ENCODE measurements at places on chromosomes 13 and 19.

GRCh38 chr13:52446265-52446664, 4.2 kb downstream of the VPS36 start:
- no peak for DNase-seq

DNA sequence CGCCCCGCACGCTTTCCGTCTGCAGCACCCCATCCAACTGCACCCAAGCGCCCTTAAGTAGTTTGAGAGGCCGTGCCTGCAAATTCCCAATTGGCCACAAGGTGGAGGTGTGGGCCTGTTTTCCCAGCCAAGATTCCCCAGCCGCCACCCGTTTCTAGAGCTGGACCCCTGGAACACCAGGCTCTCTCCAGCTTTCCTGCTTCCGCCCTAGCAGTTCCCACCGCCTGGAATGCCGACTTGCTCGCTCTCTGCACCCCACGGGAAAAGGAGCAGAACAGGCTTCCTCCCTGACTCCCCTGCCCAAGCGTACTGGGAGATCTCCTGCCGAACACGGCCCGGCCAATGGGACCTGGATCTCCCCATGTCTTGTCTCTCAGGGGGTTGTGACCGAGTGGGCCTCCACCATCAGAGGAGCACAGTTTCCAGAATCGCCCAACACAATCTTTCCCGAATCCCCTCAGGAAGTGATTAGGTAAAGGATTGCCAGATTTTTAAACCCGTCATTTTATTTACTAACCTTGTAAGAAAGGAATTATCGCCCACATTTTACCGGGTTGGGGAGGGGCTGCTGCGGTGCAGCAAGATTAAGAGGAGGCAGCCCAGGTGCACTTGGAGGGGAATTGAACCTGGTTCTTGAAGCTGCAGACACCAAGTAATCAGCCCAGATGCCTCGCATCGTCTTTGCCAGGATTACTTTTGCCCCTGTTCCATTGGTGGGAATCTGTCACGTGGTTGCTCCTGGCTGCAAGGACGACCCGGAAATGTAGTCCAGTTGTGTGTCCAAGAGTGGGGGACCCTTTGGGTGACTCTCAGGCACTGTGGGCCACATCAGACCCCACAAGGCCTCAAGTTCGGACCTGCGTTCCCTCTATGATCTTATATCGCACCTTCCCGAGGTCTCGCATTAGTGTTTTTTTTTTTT, 3.5 kb upstream of the NAPSA start:
- DNase-seq, result peak; percentile 61

GRCh38 chr19:7004313-7004931, 16.8 kb downstream of the MBD3L2B start:
- no peak for DNase-seq

- DNase-seq, result no peak
Observed at GRCh38 chr13:99378985-99379733, 72.0 kb upstream of the GPR183 start.

- DNase-seq, result no peak
Observed at GRCh38 chr13:109145631-109146030, 516.2 kb downstream of the MYO16 start.

DNA sequence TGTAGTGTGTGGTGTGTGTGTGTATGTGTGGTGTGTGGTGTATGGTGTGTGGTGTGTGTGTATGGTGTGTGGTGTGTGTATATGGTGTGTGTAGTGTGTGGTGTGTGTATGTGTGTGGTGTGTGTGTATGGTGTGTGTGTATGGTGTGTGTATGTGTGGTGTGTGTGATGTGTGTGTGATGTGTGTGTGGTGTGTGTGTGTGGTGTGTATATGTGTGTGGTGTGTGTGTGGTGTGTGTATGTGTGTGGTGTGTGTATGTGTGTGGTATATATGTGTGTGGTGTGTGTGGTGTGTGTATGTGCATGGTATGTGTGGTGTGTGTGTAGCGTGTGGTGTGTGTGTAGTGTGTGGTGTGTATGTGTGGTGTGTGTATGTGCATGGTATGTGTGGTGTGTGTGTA, 1.7 kb downstream of the ATP12A start:
- DNase-seq, result no peak

DNA sequence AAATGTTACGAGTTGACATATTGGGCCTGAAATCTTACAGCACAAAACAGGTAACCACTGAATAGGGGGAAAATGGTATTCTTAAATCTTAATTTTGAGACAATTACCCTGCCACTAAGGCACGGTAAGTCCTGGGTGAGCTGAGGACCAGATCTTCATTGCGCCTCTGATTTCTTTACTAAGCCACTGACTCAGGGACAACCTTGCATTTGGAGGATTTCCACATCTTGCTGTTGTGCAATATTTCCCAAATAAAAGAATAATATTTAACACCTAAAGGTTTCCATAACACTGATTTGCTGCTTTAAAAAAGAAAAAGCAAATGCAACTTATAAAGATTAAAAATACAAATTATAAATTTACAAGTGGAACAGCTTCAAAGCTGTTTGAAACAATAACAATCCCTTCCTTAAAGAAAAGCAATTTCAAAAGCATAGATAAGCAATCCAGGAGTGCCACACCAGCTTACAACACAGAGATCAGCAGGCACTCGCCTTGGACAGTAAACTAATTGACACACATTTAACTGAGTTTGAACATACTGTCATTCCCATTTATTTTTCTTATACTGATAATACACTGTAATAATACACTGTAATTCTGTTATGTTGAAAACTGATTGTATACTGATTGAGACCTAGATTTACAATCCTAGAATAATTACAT, 79.6 kb upstream of the DOCK9 start:
- DNase-seq, result no peak

GRCh38 chr13:42322806-42323205, 50.9 kb downstream of the AKAP11 start:
- DNase-seq, result no peak

GRCh38 chr13:97538203-97538602, 104.2 kb downstream of the RAP2A start:
- DNase-seq, result no peak

DNA sequence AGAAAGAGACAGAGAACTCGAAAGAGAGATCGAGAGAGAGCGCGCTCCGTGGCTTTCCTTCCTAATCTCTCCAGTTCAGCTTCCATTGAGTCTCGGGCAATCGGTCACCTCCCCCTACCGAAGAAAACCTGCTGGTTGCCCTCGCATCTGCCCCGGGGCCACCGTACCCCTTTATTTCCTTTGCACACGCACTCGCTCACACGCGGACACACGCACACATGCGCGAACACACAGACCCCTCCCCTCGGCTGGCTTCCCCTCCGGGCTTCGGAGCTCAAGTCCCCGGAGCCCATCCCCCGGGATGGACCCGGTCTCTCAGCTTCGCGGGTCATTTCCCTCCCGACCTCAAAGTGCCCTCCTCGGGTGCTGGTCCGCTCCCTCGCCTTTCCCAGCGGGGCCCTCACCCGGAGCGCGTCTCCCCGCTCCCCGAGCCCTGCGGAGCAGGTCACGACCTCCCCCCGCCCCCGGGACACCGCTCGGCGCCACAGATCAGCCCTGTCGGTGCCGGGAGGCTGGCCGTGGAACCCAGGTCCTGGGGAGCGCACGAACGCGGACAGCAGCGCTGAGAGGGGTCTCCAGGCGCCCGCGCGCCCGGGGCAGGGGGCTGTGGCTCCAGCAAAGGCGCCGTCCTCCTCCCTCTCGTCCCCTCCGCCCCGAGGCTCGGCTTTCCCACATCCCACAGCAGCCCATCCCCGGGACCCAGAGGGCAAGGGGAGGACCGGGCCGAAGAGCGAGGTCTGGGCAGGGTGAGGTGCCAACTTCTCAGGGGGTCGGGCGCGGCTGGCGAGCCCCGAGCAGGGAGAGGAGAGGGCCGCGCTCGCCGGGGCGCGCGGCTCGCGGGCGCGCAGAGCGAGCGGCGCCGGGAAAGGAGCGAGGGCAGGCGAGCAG, 1.8 kb downstream of the DACH1 start:
- no peak for DNase-seq

DNA sequence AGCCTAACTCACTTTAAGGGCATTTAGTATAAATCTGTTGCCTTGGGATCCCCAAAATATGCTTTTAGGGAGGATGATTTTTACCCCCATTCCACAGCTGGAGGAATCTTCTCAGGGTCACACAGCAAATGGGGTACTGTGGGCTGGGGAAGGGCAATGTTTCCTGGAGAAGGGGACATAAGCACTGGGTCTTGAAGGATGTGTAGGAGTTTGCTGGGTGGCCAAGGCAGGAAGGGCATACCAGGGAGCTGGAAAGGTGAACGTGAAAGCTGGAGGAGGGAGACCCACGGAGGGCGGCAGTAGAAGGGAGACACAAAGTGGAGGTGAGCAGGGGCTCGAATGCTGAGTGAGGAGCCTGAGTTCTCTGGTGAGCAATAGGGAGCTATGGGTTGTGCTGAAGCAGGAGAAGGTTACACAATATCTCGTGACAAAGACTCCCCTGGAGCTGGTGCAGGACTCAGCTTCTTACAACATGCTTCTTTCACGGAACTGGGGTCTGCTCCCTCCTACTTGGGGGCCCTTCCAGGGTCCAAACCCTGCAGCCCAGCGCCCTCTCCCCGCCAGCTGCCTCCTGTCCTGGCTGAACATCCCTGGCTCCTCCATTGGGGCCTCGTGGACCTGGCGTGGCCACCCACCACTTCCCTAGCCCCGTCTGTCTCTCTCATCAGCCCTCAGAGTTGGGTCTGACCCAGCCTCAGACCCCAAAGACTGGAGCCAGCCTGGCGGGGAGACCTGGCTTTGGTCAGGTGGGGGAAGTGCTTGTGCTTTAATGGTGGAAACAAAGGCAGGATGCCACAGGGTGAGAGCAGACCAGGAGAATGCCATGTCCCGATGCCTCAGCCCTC, 11.1 kb downstream of the CILP2 start:
- DNase-seq, result no peak

DNA sequence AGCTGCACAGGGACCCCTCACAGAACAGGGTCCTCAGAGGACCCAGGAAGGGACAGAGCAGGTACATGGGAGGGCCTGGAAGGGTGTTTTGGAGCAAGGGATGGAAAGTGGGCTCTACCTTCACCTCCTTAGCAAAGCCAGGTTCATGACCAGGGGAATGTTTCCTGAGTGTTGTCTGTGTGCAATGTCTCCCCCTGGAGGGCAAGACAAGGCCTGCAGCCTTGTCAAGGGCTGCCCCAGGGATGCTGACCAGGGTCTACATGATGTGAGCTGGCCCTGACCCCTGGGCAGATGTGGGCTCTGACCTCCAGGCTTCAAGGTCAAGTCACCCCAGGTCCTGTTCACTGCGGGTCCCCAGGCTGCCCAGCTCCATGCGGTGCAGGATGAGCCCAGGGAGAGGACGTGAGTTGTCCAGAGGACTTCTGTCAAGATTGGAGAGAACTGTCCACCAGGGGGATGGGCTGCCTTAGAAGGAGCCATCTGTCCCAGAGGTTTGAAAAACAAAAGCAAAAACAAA, 1.0 kb upstream of the CEACAM1 start:
- DNase-seq, result peak; percentile 58

GRCh38 chr13:86585835-86586234, 786.6 kb upstream of the SLITRK6 start:
- no peak for DNase-seq

DNA sequence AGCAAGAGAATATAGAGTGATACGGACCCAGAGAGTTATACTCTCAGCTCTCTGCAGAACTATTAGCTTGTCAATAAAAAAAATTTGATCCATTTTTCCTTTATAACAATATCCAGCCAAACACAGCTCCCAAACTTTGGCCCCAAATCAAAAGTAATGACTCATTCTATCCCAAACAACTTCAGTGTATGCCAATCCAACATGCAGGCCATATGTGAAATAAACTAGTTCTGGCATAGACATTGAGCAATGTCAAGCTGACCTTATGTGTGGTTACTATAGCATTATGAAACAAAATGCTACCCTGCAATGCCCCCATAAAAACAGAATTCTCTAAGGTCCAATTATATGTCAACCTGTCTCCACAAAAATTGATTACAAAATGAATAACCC, 209.5 kb downstream of the DNAJC15 start:
- DNase-seq, result no peak

GRCh38 chr13:25882466-25883357, 169.1 kb downstream of the SHISA2 start:
- no peak for DNase-seq

DNA sequence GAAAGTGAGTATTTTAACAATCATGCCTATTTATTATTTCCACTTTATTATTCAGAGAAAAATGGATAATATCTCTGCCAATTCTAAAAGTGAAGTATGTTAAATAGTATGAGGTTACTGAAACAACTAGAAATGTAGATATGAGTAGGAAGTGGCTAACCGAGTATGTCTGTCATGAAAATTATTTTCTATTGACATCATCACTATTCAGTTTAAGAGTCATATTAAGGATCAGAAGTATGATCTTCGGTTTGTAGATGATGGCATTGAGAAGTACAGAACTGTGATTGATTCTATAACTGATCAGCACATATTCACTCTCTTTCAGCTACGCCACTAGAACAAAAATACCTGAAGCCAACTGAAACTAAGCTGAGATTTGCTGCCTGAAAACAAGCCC, 146.4 kb upstream of the SLITRK5 start:
- DNase-seq, result no peak

GRCh38 chr13:76879203-76879882, 6.9 kb downstream of the KCTD12 start:
- peak; percentile 32 for DNase-seq

DNA sequence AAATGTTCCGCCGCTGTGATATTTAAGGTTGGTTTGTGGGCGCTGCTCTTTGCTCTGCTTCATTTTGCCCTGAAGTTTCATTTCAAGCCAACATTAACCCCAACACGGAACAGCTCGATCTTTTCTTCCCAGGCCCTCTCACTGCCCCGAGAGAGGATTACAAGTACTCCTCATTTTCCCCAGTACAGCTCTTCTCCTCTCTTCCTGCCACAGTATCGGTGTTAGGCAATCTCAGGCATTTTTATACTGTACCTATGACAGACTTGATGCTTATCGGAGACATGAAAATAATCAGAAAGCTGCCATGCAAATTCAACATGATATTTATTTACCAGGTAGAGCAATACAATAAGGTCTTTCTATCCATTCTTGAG, 1.3 kb upstream of the EDNRB start:
- no peak for DNase-seq

- no peak for DNase-seq
Observed at GRCh38 chr19:47742634-47743033, 2.7 kb upstream of the NOP53 start.

- no peak for DNase-seq
Observed at GRCh38 chr19:31352296-31352781, 3.1 kb upstream of the TSHZ3 start.

GRCh38 chr19:36773223-36773579, 594 bp upstream of the ZNF850 start:
- no peak for DNase-seq

DNA sequence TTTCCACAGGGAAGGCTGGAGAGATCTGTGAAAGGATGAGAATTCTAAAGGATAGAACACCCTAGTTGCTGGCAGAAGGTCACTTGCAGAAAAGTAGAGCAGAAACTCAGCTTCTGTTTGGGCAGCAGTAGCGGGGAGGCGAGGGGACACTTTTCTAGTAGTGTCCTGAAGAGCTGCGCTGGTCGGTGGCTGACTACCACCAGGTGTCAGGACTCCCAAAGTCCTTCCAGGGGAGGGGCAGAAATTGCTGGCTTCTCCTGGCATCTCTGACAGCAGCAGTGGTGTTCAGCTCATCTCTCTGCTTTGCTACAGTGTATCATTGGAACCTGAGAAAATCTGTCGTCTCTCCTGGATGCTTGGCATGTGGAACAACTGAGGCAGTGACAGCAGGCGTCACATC, 120.9 kb downstream of the ZDHHC20 start:
- DNase-seq, result no peak
